ENCODE measurements at places on chromosomes 6 and 20.

- no peak for DNase-seq
Observed at GRCh38 chr20:40291493-40292135, 397.4 kb downstream of the MAFB start.

GRCh38 chr6:73746787-73747186, 50.8 kb downstream of the CD109 start:
- DNase-seq: no peak

- DNase-seq: no peak
Observed at GRCh38 chr6:40897390-40898003, 141.5 kb downstream of the UNC5CL start.

- DNase-seq: no peak
Observed at GRCh38 chr6:113464960-113465359, 392.2 kb upstream of the MARCKS start.

DNA sequence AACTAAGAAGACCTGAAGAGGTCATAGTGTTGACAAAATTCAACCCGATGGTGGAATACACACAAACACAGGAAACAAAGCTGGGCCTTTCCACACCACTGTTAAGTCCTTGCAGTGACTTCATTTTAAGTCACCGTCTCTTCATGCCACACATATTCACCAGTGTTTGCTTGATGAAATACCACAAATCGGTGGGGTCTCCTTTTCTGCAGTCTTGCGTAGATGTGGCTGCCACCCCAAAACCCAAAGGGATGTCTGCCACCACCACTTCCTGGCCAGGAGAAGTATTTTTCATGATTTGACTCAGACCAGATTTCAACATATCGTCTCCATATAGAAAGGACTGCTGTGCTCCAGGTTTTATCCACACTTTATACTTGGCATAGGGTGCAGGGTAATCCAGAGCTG, 11.0 kb upstream of the COL10A1 start:
- DNase-seq: peak; percentile 74

DNA sequence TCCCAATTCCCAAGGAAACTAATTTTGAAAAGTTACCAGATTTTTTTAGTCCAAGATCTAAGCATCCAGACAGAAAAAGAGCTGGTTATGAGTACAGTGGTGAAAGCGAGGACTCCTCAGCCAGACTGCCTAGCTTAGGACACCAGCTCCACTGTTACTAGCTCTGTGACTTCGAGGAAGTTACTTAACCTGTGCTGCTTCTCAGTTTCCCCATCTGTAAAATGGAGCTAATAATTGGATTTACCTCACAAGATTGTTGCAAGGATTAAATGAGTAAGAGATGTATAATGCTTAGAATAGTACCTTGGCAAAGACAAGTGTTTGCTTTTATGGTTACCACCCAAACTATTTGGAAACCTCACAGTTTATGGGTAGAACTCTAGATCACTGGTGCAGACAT, 1.1 kb downstream of the NT5DC1 start:
- no peak for DNase-seq

GRCh38 chr6:71619836-71620235, 266.5 kb upstream of the RIMS1 start:
- no peak for DNase-seq

DNA sequence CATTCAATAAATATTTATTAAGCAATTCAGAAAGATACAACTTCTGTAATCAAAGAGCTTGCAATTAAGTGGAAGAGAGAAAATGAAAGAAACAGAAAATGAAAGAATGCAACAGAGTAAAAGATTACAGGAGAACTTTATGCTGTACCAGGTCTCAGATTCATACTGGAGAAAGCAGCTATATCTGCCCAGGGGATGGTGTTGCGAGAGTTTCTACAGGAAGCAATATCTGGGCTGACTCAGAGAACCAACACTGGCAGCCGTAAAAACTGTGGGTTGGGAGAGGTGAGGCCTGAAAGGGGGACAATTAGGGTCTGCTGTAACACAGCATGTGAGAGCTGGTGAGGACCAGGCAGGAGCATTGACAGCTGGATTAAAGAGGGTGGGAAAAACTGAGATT, 256.7 kb upstream of the TCF21 start:
- no peak for DNase-seq

DNA sequence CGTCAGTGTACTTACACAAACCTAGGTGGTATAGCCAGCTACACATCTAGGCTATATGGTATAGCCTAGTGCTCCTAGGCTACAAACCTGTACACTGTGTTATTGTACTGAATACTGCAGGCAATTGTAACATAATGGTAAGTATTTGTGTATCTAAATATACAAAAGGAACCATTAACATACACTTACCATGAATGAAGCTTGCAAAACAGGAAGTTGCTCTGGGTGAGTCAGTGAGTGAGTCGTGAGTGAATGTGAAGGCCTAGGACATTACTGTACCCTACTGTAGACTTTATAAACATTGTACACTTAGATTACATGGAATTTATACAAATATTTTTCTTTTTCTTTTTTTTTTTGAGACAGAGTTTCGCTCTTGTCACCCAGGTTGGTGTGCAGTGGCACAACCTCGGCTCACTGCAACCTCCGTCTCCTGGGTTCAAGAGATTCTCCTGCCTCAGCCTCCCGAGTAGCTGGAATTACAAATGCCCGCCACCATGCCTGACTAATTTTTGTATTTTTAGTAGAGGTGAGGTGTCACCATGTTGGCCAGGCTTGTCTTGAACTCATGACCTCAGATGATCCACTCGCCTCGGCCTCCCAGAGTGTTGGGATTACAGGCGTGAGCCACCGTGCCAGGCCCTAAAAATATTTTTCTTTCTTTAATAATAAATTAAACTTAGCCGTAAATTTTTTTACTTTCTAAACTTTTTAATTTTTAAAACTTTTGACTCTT, 15.4 kb upstream of the KIAA1755 start:
- DNase-seq: no peak

DNA sequence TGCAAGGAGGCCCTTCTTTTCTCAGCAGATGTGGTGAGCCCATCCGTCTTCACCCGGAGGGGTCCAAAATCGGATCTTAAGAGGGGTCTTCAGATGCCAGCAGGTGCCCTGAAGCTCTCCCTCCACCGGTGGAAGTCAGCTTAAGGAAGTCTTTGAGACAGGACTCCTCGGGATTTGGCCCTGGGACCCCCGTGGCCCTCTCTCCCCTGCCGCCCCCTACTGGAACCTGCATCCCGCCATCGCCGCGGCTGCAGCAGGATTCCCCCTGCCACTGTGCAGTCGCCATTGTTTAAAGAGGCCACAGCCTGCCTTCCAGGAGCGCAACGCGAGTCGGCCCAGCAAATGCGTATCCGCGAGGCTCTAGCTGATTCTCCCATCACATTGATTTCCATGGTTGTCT, 292.5 kb upstream of the ZNF337 start:
- no peak for DNase-seq

- no peak for DNase-seq
Observed at GRCh38 chr6:131063764-131064272, 773 bp upstream of the EPB41L2 start.

GRCh38 chr6:151385177-151385576, 6.2 kb downstream of the ZBTB2 start:
- DNase-seq: peak; percentile 51

DNA sequence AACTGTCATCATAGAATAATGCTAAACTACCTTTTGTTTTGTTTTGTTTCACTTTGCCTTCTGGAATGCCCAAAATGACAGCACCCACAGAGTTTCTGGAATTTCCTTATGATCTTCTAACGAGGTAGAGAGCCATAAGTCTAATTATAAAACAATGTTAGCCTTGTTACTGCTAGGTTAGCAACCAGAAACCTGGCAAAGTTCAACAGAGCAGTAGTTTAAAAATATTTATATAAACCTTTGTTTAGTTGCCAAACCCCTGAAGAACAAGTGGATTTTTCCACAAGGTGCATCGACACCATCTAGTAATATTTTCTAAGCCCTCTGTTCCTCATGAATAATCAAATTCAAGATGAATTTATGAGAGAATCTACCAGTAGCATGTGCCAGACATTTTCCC, 27.6 kb upstream of the IPCEF1 start:
- no peak for DNase-seq

DNA sequence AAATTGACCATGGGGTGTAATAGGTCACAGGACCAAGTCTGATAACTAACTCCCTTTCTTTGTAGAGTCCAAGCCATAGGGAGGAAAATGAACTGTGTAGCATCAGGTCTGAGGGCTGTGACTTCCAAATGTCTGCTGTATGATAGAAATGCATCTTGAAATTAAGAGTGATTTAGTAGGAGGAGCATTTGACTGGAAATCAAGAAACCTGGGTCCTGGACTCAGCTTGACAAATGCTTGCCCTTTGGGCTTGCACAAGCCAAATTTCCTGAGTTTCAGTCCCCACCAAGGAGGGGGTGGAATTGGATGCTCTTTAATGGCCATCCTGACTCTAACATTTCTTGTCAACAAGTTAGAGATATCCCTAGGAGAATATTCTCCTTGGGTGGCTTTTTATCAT, 187.0 kb downstream of the PDE7B start:
- no peak for DNase-seq

DNA sequence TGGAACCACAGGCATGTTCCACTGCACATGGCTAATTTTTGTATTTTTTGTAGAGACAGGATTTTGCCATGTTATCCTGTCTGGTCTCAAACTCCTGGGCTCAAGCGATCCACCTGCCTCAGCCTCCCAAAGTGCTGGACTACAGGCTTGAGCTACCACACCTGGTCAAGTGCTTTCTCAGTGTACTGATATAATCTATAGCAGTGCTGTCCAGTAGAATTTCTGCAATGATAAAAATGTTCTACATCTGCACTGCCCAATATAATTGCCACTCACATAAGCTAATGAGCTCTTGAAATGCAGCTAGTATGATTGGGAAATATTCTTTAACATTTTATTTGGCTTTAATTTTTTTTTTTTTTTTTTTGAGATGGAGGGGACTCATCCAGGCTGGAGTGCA, 64.2 kb downstream of the C6orf52 start:
- DNase-seq: no peak

DNA sequence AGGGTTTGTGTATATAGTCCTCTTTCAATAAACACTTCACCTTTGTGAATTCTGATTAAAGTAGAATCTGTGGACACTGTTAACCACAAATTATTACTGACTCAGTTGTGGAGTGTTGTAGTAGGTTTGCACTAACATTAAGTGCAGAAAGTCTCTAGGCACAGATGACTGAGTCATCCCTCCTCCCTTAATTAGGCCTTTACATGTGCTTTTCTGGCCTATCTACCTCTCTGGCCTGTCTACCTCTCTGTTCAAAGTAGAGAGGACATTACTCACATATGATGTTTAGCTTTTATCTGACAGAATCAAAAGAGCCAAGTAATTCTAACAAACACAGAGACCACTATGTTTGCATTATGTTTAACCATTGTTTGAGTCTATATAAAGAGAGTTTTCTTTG, 783.0 kb downstream of the TENT5A start:
- no peak for DNase-seq

GRCh38 chr20:50379049-50379990, 130.9 kb upstream of the PTPN1 start:
- DNase-seq: no peak

- DNase-seq: no peak
Observed at GRCh38 chr20:59400708-59401107, 100.3 kb downstream of the EDN3 start.

DNA sequence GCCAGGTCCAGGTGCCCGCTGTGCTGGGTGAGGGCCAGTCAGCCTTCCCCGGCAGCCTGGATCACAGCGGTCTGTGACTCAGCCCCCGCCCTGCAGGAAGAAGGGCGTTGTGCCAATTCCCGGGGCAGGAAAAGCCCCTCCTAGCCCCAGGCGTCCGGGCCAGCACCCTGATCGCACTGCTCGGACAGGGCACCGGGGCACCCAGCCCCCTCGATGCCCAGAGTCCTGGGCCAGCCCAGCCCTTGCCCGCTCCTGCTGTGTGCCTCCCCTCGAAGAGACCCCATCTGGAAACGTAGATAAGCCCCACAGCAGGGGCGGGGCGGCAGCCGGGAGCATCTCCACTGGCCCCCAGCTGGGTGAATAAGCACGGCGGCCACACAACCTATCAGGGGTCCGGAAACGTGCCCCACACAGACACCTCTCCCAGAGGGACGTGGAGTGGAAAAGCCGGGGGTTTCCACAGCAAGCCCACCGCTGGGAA, 9.9 kb downstream of the LAMA5 start:
- no peak for DNase-seq

DNA sequence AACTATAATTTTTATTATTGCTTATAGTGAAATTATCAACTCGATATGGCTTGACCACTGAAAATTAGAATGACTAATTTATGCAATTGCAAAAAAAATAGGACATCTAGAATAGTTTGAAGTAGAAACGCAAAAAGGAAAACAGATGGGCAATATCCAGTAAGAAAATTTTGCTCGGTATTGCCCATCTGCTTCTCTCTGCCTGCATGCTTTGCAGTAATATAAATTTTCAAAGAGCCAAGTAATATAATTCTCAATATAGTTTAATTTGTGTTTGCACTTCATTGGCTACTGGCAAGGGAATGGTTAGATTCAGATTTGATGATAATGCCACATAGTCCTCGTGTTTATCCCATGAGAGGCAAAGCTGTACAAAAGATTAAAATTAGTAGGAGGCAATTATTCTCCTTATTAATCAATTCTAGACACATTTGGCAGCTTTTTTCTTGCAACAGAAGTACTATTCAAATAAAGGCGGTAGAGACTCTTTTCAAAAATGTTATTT, 27.3 kb upstream of the LAMA2 start:
- DNase-seq: no peak

GRCh38 chr6:31197559-31198305, 27.2 kb upstream of the POU5F1 start:
- DNase-seq: peak; percentile 95

DNA sequence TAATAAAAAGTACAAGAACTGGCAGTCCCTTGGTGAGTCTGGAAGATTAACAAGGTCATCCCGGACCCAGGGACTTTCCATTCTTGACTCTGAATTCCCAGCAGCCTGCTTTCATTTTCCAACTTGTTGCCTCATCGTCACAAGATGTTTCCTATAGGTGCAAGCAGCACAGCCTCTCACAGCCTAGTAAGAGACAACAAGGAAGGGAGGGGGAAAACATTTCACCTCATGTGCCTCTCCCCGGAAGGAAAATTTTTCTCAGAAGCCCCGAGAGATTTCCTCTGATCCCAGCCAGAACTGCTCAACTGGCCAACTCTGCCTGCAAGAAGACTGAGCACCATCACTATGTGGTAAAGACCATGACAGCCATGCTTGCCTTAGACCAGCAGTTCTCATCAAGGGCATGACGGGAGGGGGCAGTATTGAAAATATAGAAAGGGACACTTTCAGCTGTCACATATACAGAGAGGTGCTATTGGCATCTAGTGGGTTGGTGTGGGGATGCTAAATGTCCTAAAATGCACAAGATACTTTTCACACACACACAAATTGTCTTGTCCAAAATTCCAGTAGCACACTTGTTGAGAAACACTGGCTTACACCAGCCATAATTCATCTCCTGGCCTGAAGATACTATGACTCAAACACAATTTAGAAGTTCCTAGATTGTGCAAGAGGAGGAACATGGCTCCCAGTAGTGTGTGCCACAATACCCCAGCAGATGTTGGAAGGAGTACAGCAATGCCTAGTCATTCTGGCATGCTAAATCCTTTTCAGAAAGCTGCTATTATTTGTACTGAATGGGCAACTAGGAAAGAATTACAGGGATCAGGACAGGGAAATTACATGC, 10.8 kb upstream of the WTAP start:
- no peak for DNase-seq
